GM12891 (cell line): ENCODE measurements at places on chromosomes 5 and 9.

DNA sequence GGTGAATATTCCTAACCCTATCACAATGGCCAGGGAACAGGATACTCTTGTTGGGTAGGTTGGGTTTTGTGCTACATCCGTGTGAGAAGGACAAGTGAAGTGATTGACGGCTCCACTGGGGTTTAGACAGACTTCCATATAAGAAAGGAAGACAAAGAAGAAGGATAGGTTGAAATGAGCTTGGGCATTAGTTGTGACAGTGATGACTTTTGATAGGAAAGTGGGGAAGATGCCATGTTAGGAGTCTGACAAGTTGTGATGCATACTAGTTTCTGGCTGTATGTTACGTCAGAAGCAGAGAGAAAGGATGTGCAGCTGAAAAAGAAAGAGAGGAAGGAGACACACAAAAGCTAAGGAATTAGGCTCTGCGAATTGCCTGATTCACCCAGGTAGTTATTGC is 138.0 kb downstream of the STARD4 start:
- DNase-seq = no peak

GRCh38 chr9:82108941-82109340 is 120.4 kb downstream of the SPATA31D1 start:
- no peak for DNase-seq

DNA sequence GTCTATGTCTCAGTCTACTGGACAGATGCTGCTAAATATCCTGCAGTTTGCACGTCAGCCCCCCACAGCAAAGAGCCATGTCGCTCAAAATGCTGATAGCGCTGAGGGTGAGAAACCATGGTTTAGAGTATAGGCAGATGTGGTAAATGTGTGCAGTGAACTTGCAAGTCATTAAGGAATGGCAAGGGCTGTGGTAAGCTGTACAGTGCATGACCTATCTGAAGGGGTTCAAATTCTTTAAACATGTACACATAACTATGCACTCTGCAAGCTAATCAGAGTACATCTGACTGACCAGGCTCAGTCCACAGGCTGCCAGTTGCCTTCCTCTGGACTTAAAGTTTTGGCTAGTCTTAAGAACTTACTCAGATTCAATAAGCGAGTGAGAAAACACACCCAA is 170.7 kb downstream of the CFAP90 start:
- DNase-seq = no peak

GRCh38 chr9:133869674-133870405 is 122.3 kb downstream of the VAV2 start:
- DNase-seq = no peak

DNA sequence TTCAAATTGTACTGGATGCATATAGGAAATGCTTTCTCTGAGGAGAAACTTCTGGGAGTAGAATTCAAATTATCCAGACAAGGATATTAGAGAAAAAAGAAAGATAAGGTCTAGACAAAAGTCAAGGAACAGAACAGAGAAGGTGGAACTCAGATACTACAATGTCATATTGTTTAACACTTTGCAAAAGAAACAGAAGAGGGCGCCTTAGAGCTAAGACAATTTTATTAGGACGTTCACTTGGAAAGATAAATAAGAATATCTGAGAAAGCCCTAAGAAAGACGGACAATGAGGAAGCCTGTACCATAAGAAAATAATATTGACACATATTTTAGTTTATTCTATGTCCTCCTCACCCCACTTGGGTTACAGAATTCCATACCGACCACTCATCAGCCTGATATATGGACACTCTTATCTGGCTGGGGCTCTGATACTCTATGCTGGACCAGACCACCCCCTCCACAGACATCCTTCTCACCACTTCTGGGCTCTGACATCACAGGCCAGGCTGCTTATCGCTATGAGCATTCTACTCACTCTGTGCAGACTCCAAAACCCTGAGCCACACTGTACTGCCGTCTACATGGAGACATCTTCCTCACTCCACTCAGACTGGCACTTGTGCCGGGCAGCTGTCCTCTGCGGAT is 9.1 kb upstream of the AK3 start:
- no peak for DNase-seq

GRCh38 chr5:9519537-9519936 is 26.3 kb downstream of the SEMA5A start:
- DNase-seq = no peak

DNA sequence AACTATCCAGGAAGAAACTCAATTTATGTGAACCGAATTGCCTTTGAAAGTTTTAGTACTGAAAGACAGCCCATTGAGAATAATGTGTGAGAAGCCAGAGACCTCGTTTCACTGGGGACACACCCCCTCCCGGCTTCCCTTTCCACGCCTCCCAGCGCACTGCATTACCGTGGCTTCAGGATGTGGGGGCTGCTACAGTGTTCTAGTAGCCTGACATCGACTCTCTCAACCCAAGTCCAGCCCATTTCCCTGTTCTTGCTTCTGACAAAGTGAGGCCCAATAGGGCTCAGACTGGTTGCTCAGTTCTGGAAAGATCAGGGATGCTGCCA is 3.5 kb downstream of the PAX5 start:
- DNase-seq = no peak

DNA sequence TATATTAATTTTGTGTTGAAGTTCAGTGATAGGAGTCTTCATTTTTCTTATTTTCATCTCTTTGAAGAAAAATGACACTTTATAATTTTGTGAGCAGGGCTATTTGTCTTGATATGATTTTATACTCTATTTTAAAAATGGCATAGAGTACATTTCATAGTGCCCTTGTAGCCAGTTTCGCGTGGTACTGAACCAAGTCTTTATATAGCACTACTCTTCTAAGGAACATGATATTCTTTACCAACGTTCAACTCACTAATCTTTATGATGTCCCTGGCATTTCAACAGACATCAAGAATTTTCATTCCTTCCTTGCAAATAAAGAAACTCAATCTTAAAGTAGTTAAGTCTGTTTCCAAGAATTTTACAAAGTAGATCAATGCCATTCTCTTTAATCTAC is 41.5 kb upstream of the HOMER1 start:
- no peak for DNase-seq

DNA sequence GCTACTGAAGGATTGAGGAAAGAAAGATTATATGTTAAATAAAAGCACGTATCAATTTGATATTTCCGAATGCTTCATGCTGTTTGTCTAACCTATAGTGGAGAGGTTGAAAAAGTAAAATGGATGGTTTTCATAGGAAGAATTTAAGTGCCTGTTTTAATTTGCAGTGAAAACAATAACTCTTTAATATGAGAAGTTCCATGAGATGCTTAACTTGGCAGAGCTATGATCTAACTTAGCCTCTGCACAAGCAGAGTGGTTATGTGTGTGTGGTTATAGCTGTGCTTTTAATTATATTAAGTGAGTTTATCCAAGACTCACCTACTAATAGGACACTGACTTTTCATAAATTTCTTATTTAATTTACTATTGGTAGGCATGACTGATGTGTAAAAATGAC is 57.4 kb downstream of the AOPEP start:
- no peak for DNase-seq

GRCh38 chr5:103589357-103589756 is 26.8 kb upstream of the NUDT12 start:
- no peak for DNase-seq

GRCh38 chr5:148791696-148792095 is 34.7 kb upstream of the ADRB2 start:
- no peak for DNase-seq

DNA sequence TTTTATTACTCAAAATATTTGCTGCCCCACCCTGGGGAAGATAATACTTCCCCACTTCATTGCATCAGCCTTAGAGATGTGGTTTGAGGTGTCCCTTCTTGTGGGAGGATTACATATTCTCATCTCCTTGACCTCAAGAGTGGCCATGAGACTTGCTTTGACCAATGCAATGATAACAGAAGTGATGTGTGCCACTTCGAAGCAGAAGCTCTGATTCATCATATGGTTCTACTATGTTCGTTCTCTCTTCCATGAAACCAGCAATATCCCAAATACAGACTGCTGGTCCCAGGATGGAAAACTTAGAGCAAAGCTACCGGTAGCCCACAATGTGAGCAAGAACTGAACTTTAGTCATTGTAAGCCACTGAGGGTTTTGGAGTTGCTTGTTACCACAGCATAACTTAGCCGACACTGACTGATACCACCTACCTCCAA is 92.0 kb downstream of the THBS4 start:
- no peak for DNase-seq

DNA sequence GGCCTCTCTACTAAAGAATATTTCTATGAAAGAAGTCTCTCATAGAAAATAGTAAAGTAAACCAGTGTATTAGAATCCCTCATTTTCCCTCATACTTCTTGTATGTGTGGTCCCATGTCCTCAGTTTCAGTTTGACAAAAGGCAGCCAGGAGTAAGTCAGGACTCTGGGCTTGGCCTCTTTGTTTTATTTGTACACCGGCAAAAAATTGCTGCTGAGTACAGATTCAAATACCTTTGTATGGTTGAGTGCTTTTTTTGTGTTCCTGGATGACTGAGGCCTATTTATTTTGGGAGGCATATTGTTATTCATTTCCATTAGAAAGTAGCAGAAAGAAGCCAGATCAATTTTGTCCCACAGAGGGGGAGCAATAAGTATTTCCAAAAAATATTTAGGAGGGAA is 47.3 kb upstream of the CEP78 start:
- DNase-seq = no peak

GRCh38 chr5:124280079-124280478 is 466.4 kb downstream of the ZNF608 start:
- DNase-seq = no peak

DNA sequence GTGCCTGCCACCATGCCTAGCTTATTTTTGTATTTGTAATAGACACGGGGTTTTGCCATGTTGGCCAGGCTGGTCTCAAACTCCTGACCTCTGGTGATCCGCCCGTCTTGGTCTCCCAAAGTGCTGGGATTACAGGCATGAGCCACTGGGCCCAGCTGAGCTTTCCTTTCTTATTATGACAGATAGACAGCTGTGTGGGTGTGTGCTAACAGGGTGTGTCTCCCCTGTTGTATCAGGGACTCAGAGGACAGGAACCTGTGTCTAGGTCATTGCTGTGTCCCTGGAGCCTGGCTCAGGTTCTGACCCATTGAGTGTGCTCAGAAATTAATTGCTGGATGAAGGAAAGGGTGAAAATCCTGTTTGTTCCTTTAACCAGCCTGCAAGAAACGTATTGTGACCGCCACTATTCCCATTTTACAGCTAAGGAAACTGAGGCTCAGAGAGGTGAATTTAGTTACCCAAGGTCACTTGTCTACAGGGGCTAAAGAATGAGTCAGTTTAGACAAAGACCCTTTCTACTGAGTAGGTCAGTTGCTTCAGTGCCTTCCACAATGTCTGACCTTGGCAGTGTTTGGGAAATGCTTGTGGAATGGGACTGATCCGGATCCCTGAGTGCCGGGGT is 16.8 kb downstream of the NCS1 start:
- no peak for DNase-seq

DNA sequence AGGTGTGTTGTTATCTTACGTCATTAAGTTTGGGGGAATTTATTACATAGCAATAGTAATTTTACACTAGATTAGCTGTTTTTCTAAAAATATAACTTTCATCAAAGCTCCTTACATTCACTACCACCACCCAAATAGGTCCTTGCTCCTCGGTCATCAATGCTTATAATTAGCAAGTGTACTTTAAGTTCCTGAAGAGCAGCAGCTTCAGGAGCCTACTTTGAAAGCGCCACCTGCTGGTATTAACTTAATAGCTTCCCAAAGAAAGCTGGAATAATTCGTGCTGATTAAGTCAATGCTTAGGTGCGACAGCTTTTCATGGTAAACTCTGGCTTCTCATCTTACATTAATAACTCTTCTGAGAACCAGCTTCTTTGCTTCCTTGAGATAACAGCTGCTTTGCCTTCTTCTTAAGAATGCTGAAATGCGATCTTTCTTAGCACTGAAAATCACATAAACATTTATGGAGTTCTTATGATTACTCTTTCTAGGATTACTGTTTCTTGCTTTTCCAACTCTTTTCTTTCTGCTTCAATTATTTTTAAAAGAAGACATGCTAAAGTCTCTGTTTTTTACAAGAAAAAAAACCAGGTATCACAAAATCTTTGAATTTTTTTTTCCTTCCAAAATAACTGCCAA is 10.0 kb upstream of the C5 start:
- DNase-seq = no peak

DNA sequence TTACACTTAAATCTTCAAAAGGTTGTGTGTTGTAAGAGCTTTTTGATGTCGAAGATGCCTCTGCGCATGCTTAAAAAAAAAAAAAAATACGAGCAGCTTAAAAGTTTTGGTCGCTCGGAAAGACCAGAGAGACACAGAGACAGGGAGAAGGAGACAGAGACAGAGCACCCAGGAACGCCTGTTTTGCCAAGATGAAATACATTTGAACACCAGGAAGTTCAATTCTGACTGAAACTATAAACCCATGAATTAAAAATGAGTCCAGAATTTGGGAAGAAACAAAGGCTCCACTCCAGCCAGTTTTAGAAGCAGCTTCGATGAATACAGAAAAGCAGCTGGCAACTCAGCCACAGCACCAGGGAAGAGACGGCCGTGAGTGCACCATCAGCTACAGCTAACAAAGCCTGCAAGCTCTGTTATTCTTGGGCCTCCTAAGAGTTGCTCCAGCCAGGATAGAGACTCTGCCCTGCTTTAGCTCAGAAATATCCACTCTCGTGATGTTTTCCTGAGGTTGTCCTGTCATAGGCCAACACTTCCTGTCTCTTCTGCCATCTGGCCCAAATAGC is 2.5 kb upstream of the ZNF474 start:
- no peak for DNase-seq

DNA sequence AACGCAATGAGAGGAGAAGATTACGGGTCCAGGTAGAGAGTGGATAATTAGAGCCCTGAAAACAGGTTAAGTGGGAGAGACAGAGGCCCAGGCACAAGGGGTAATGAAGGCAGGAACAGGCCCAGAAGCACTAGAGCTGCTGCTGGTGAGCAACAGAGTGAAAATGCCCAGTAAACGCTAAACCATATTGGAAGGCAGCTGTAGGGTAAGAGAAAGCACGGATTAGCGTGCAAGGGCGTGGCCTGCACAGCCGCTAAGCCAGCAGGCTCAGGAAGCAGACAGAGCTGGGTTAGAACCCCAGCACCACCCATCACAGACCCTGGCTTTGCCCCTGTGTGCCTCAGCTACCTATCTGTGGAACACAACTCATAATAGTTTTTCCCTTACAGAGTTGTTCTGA is 93.2 kb downstream of the PAX5 start:
- DNase-seq = no peak

GRCh38 chr5:124528838-124529237 is 217.6 kb downstream of the ZNF608 start:
- DNase-seq = no peak

DNA sequence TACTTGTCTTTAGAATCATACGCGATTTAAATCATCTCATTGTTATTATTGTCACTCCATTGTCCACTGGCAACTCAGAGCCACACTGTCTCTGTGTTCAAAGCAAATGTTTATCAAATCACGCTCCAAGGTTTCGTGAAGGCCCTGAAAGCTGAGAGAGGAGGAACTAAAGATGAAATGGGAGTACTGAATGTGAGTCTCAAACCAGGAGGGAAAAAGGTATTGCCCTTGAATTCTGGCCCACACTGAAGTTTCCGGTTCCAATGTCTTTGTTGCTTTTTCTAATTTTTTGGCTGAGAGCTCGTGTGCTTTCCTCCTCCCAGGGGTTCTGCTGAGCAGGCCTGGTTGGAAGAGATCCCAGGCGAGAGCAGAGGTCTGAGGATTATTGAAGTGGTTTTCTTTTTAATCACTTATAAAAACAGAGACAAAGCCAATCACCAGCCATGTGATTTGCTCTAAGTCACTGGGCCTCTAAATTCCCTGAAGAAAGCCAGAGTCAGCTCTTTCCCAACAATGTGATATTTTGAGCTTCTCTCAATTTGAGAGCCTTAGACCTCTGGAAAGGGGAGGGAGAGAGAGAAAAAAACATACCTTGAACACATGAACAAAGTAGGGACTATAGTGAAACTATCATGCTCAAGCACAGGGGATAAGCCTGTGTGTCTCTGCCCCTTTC is 420.8 kb upstream of the GRAMD2B start:
- no peak for DNase-seq
